ENCODE measurements at places on chromosomes 3 and 15.

GRCh38 chr3:52380023-52380422 lies 63.9 kb downstream of the DNAH1 start:
- DNase-seq: no peak

DNA sequence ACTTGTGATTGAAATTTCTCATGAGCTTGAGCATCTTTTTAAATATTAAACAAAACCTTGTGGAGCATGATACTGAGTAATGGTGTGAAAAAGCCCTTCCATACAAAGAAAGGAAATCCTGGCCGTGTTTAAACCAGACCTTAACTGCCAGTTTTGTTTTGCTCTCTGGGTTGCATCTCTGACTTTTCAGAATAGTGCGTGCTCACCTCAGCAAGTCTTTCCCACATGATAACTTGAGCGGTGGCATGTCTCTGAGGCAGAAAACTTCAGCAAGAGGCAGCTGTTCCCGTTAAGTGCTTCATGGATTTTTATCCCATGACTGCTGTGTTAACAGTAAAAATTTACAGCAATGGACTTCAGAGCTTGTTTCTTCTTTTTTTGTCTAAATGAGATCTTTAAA lies 393.3 kb downstream of the FEZF2 start:
- DNase-seq: no peak

DNA sequence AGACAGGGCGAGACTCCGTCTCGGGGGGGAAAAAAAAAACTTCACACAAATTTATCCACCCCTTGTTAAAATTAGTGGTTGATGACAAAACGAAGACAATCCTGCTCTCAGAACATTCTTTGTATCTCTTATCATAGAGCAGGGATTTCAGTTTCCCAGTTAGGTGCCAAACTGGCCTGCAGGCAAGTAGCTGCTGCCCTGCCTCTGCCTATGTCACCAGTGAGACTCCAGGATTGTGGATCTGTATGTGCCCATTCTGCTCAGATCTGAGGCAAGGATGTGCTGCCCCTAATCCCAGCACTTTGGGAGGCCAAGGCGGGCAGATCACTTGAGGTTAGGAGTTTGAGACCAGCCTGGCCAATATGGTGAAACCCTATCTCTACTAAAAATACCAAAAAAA lies 54.4 kb downstream of the IQGAP1 start:
- no peak for DNase-seq

GRCh38 chr3:49657208-49657915 lies 16.8 kb upstream of the APEH start:
- DNase-seq: no peak

GRCh38 chr15:37791693-37792092 lies 142.7 kb upstream of the TMCO5A start:
- no peak for DNase-seq

DNA sequence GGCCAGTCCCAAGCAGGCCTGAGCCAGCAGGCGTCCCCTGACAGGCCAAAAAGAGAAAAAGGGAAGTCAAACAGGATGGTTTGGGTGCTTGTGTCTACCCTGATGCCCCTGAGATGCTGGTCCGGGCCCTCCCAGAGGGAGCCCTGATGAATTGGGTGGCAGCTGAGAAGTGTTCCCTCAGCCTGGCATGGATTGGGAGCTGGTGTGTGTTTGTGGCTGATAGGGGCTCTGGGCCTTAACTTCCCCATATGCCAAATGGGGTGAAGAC lies 1.4 kb downstream of the FBLN2 start:
- DNase-seq: no peak

DNA sequence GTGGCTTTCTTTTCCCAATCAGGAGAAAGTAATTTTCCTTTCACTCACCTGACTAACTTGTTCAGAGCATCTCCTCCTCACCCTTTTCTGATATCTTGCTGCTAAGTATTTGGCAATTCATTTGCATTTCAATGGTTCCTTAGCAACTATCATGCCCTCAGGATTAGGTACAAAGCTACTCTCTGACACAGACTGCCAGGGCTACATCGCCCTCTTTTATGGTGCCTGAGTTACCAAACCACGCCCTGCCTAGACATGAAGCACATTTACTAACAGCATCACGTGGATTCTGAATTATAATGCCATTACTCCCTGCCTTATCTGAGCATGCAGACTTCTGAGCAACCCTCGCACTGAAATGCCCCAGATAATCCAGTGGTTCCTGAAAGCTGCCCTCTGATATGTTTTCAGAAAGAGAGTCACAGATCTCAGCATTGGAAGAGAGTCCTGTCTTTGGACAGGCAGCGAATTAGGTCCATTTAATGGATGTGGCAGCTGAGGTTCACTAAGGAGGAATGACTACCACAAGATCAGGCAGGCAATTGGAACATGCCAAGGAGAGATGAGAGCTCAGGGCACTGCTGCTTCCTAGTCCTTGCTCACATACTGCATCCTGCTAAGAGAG lies 14.5 kb downstream of the EPHB1 start:
- no peak for DNase-seq

DNA sequence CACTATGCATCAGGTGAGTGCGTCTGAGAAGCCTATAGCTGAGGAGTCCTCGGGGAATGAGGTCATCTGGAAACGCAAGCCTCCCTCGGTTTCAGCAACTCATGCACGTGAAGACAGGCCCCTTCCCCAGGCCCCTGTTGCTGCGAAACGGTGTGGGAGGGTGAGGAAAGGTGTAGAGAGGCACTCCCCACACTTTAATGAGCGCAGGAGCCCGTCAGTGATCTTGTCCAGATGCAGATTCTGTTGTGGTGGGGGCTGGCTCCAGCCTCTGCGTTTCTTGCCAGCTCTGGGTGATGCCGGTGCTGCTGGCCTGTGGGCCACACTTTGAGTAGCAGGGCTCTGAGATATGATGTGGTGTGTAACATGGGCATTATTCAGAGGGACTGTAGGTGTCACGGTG lies 38.6 kb upstream of the LACTB start:
- DNase-seq: no peak

DNA sequence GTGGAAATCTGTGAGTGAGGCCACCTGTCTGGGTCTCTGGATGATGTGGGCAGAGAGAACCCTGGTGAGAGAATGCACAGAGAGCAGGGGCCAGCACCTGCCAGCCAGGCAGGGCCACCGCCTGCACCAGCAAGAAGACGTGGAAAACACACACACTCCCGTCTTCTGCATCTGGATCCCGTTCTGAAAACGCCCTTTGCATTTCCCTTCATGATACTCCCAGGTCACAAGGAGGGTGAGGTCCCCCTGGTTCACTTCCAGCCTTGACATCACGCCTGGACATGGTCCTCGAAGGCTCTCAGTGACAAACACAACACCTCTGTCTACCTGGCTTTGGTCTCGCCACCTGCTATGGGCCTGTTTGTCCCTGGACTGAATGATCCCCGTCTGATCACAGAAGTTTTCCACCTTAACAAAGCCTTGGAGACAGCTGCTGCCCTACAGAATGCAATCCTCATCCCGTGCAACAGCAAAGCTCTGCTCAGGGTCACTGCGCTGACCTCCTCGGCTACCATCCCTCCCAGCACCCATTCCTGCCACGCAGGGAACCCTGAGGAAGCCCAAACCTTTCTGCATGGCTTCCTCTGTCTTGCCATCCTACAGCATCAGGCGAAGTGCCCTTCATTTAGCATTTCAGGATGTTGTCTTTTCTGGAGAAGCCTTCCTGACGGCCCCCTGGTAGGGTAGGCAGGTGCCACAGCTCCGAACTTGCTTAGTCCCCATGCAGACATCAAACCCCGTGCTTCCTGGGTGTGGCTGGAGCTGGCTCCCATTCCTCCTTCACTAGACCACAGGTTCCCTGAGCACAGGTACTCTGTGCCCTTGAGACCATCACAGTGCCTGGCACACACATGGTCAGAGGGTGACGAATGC lies 122.5 kb downstream of the ATP10A start:
- no peak for DNase-seq

GRCh38 chr3:72160351-72160750 lies 375.4 kb upstream of the PROK2 start:
- no peak for DNase-seq

DNA sequence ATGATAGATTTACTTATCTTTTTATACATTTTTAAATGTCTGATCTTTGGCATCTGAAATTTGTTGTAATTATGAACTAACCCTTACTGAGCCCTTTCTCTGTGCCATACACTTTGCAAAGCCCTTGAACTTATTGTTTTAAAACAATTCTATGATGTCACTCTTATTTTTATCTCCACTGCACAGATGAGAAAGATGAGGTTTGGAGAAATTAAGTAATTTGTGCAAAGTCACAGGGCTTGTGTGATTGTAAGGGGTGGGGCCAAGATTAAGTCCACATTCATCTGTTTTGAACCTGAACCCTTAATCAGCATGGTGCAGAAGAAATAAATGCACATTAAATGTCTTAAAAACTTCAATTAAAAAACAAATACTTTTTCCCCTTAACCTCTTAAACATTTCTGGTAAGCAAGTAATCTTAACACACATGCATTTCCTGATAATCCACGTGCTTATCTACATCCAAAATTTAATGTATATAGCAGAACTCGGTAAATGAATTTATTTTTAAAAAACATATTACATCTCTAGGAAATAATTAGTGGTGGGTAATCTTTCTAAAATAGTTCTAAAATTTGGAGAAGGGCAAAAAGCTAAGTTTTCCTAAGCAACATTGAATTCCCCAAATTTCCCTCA lies 189.8 kb upstream of the TBC1D5 start:
- DNase-seq: no peak

DNA sequence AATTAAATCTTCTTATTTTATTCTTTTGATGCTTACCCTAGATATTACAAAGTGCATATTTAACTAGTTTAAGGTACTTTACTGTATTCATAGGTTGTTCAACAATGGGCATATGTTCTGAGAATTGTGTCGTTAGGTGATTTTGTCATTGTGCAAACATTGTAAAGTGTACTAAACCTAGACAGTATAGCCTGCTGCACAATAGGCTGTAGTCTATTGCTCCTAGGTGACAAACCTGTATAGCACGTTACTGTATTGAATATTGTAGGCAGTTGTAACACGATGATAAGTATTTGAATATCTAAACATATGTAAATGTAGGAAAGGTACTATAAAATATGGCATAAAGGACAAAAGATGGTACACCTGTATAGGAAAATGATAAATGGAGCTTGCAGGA lies 100.7 kb downstream of the CACNA2D3 start:
- no peak for DNase-seq

GRCh38 chr15:48086133-48086532 lies 34.7 kb upstream of the SLC24A5 start:
- no peak for DNase-seq

- no peak for DNase-seq
Measured at GRCh38 chr3:152113992-152114651, 154.6 kb upstream of the MBNL1 start.

- no peak for DNase-seq
Measured at GRCh38 chr3:37935756-37936666, 54.6 kb upstream of the VILL start.

DNA sequence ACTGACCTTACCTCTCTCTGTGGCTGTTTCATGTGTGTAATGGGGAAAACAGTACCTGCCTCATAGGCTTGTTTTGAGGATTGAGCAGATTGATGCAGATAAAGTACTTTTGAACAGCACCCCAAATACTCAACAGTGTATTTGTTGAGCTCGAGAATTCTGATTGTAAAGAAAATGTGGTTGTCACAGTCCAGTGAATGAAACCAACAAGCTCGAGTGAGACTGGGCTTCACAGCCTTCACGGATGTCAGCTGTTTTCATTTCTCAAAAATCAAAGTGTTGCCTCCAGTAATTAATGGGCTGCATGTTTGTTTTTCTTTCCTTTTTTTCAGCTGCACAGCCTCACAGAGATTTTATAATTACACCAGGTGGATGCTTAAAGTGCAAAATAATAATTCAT lies 43.7 kb downstream of the PARP15 start:
- DNase-seq: no peak

DNA sequence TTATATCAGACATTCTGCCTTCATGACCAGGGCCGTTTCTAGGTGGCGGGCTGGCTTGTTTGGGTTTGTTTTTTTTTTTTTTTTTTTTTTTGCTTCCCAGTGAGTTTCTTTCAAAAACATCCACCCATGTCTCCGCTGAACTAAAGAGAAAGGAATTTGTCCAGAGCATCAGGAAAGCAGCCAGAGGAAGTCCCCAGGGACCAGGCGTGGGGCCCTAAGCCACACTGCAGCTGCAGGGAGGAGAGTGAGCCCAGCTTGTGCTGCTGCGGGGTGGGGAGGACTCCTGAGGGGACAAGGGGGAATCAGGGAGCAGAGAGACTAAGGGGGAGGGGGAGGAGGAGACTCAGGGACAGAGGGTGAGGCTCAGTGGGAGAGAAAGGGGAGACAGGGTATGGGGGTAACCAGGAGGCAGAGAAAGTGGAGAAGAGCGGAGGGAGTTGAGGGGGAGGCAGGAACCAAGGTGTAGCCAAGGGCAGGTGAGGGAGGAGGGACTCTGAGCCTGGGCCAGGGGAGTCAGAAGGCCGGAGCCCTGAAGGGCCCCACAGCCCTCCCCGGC lies 49.5 kb downstream of the CYP11A1 start:
- DNase-seq: no peak

GRCh38 chr3:192929755-192930547 lies 12.3 kb upstream of the MB21D2 start:
- DNase-seq: no peak

DNA sequence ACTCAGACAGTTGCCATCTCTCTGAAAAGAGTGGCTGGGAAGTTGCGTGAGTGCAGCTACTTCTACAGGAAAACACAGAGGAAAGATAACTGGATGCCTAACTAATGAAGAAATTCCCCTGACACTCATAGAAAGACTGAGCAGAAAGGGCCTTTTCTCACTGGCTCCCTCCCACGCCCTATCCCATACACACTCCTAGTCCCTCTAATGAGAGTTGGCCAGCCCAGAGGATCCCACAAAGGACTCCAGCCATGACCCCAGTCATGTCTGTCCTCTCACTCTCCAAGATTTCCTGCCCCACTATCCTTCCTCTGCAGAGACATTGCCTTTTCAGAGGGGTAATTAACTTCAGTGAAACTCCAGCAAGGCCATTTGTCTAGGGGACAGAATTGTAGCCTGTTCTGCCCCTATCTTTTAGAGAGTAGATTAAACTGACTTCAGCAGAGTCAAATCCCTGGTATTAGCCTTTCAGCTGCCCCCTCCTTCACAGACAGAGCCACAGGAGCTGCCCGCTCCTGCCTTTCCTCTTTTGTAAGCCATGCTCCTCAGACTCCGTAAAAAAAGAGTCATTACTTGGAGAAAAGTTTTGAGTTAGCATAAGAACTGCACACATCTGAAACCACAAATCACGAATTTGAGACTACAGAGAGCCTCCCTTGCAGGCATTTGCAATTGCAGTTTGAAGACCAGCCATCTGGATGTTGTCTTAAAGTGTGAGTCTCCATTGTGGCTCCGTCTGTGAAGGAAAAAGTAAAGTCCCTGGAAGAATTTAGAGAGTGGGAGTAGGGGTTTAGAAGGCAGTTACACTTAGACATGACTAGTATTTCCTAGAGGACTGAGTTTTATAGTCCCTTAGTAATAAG lies 129.1 kb upstream of the SEMA6D start:
- DNase-seq: no peak

DNA sequence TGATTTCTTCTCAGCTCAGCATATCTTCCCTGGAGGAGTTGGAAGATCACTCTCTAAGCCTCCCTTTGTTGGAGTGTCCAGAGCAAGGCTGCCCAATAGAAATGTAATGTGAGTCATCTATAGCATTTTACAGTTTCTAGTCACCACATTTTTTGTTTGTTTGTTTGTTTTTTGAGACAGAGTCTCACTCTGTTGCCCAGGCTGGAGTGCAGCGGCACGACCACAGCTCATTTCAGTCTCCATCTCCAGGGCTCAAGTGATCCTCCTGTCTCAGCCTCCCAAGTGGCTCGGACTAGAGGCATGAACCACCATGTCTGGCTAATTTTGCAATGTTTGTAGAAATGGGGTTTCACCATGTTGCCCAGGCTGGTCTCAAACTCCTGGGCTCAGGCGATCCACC lies 21.3 kb downstream of the KLHL6 start:
- no peak for DNase-seq
